ENCODE measurements at places on chromosomes 6 and 20.

DNA sequence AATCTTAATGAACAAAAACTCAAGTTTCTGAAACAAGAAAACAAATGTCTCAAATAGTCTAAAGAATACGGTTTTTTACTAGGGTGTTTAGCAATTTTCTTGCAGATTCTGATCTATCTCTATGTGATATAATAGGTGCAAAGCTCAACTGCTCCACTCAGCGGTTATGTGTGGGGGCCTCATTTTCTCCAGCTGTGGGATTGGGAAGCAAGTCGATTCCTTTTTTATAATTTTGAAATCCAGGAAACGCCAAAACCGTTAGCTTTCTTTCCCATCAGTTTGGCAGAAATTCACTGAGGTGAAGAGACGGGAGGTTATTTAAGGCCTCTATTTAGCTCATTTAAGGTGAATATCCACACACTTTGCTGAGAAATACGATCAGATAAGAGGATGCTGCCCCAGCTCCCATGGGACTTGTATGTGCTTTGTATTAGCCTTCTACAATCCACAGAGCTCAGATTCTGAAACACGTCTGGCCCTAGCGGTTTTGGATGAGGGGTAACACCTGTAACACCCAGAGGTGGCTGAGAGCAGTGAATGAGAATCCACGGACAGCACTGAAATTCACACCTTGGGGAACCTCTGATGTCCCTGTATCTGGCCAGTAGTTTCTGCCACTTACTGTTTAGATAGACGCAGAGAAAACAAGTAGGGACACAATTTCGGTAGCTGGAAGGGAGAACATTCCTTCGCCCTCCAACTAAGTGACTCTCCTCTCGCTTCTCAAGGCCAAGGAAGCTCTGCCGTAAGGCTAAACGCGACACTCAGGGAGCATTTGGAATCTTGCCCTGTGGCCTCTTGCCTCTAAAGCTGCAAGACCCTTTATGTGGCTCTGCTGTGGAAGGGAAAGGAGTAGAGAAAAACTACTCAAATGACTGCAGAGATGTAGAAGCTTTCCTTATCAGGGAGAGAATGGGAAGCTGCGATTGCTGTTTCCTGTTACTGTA is 6.5 kb upstream of the BCAS4 start:
- DNase-seq: no peak

GRCh38 chr6:3005874-3006273 is 6.2 kb downstream of the NQO2 start:
- DNase-seq: no peak

DNA sequence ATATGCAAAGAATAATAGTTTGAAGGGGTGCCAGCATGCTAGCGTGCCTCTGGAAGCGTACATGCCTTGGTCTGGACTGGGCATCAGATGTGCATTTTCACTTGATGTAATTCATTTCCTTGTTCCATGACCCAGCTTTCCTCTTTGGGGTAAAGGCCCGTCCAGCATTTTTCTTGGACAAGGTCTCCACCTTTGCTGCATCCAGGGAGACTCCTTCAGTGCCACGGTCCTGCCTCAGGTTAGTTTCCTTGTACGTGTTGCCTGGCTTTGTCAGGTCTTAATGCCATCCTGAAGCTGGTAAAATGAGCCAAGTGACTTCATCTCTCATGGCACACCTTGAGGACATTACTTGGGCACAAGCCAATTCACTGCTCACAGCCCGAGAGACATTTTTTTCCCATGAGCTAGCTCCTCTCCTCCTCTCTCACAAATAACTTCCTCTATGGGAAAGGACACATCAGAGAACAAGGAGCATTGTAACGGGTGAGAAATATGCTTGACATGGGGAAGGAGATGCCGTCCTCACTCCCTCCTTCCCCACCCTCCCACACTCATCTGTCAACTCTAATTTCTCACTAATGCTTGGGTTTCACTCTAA is 23.9 kb downstream of the EDN1 start:
- DNase-seq: no peak

GRCh38 chr20:46099491-46100287 is 9.9 kb upstream of the NCOA5 start:
- no peak for DNase-seq

GRCh38 chr20:50569864-50570836 is 60.0 kb downstream of the PTPN1 start:
- no peak for DNase-seq

DNA sequence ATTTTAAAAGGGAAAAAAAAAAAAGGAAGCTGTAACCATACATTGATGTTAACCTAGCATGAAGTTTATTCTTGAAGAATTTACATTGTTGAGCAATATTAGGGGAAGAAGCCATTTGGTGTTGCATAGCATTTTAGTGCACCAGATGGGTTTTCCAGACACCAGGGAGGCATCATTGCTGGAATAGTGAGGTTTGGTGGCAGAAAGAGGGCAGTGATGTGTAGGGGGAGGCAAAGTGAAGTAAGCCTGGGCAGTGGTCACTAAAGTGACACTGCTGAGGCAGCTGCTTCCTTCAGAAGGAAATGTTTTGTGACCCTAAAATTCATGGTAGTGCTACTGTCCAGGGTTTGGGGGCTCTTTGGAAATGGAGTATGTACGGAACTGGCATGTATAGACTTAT is 2.6 kb downstream of the TOMM6 start:
- no peak for DNase-seq

- DNase-seq: no peak
Measured at GRCh38 chr20:38217791-38218565, 42.6 kb downstream of the KIAA1755 start.

GRCh38 chr20:22720206-22720605 is 135.8 kb upstream of the FOXA2 start:
- DNase-seq: no peak

DNA sequence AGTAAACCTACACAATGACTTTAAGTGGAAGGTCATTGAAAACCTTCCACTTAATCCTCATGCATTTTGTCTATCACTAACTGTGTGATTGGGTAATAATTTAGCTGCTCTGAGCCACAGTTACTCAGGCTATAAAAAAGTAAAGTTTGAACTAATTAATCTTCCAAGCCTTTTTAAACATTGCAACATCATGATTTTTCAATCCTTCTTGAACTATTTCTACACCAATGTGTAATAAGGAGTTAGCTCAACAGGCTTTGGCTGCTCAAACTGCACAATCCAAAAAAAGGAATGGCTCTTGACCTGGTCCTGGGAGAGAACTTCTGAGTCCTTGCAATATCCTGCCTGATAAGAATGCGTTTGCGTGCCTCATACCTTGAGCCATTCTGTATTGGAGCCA is 34.8 kb upstream of the FILIP1 start:
- no peak for DNase-seq

- no peak for DNase-seq
Measured at GRCh38 chr20:8210749-8211148, 78.7 kb downstream of the PLCB1 start.

DNA sequence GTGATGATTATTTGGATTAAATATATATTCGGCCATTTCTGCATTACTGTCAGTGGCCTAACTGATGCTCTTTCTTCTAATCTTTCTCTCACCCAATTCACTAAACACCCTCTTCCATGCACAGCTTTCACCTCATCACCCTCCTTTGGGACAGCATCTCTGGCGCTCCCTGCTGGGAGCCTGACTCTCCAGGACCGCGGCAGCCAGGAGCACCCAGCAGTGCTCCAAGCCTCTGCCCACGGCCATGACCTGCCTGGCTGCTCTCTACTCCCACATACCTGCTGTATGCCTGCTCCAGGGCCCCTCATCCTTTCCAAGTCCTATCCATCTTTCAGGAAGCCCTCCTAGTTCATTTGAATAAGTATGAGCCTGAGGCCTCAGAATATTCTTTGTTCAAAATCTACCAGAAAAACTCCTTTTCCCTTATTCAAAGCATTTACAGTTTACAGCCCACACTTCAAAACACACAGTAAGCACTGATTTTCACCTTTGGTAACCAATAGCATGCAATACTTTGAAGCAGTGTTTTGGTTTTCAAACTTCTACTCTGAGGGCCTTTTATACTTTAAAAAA is 15.2 kb downstream of the CTCFL start:
- DNase-seq: no peak

DNA sequence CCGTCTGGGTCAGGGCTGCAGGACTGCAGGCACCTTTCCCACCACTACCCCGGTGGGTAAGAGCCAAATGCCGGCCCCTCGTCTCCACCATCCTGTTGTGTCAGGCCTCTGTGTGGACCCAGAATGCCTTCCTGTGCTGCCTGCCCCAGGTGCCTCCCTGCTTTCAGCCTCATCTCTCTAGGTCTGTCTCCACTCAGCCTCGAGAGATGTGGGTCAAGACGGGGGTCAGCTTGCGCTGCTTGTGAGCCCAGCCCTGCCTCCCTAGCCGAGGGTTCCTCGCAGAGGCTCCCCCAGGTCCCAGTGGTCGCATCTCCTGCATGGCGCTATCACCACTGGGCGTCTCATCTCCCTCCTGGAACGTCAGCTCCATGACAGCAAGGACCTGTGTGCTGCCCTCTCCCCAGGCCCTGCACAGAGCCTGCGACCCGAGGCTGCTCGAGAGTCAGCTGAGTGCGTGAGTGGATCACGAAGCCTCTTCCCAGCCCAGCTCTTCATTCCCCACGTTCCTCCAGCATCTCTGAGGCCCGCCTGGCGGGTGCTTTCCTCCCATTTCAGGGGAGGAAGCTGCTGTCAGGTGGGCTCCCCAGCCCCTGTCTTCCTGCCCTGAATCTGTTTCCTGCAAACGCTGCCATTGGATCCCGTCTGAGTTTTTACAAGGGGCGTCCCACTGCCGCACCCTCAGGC is 38.7 kb upstream of the ZBP1 start:
- DNase-seq: no peak

GRCh38 chr6:138979365-138979764 is 8.7 kb downstream of the REPS1 start:
- DNase-seq: no peak

GRCh38 chr20:6705926-6706548 is 61.4 kb upstream of the BMP2 start:
- no peak for DNase-seq

- no peak for DNase-seq
Measured at GRCh38 chr20:36957875-36958667, 6.6 kb upstream of the SAMHD1 start.

- no peak for DNase-seq
Measured at GRCh38 chr6:101851911-101852310, 458.4 kb downstream of the GRIK2 start.

DNA sequence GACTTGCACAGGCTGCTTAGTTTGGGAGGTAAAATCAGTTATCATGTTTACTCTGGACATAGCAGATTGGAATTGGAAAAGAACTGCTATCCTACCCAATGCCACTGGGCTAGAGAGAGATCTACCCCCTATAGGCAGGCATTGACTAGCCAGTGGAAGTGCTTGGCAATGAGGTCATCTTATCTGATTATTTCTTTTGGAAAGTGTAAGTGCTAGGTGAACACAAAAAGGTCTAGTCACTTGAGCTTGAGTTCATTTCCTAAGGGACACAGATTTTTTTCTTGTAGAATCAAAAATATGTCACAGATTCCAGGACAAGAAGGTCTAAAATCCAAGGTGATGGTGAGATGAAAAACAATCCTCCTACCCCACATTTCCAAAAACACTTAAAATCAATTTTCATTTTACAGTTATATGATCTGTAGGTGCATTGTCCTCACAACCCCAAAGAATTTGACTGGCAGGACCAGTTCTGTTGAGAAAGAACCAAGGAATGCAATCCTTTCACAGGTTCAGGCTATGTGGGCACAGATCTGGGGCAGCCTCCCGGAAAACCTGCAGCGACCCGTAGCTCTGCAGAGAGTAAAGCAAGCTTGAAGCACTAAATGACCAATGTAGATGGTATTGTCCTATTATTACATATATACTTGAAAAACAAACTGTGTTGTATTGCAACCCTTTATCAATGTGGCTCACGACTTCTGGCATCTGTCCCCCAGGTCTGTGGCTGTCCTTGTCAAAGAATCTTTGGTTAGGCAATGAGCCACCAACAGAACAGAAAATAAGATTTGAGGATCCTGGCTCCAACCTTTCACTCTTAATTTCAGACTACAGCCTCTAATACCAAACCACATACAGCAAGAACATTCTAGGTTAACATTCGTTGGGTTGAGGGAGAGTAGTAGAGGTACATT is 67.3 kb upstream of the ADTRP start:
- no peak for DNase-seq

- DNase-seq: no peak
Measured at GRCh38 chr6:38701551-38701950, 1.4 kb downstream of the GLO1 start.

DNA sequence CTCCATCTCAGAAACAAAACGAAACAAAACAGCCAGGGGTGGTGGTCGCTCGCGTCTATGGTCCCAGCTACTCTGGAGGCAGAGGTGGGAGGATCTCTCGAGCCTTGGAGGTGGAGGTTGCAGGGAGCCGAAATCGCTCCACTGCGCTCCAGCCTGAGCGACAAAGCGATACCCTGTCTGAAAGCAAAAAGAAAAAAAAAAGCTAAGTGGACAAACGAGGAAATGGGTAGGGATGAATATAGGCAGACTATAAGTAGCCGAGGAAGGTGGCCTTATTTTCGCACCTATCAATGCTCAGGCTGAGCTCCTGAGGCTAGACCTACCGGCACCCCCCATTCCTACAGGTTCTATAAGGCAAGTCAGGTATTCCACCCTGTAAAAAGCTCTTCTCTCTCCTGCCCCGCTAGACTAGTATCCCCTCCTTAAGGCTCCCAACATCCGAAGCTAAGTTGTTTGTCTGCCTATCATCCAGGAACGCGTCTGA is 650 bp upstream of the CASP8AP2 start:
- no peak for DNase-seq

DNA sequence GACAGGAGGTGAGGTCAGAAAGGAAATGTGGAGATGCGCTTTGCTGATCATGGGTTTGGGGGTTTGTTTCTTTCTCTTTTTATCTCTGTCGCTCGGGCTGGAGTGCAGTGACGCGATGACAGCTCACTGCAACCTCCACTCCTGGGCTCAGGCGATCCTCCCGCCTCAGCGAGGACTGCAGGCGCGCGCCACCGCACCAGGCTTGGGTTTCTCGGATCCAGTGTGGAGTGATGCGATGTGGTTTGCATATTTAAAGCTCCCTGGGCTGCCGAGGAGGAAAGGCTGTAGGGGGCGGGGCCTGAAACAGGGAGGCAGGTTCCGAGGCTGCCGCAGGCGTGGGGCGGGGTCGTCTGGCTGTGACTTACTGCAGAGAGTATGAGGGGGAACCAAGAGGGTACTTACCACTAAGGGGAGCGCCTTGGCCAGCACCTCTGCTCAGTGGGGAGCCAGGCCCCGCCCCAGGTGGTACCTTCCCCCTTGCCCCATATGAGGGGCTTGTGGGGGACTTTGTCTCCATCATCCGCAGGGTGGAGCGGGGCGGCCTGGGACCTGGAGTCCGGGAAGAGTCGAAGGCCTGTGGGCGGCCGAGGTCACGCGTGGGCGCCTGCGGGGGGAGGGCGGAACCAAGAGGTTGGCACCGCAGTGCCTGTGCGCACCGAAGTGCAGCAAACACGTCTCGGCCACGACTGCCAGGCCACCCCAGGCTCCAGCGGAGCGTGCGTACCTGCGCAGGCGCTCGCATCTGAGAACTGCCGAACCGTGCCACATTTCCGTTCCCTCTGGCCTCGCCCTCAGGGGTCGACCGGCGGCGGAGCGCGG is 12.7 kb upstream of the BAK1 start:
- DNase-seq: no peak

- no peak for DNase-seq
Measured at GRCh38 chr6:158626360-158627167, 18.0 kb downstream of the DYNLT1 start.

GRCh38 chr6:144340541-144341371 is 55.6 kb downstream of the UTRN start:
- no peak for DNase-seq

Measured in GM18507 (cell line).